ENCODE measurements at places on chromosomes 4 and X. TPM values are rescaled to one million over a fixed set of nuclear protein-coding genes. Genes with fewer than 3 reads are reported as not detected.

DNA sequence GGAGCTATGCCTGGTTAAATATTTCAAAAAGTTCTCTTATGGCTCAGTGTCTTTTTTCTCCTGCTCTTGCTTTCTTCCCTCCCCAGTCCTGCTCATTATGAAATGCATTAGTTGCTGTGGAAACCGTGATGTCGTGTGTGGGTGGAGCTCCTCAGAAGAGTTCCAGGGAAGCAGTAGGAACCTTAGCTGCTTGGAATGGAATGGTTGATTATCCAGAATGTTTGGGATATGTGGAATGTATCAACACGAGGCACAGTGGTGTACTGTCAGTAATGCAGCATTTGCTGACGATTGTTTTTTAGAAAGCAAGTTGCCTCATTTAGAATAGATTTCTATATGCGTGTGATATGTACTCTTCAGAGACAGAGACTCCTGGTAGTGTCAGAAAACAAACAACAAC is 333.2 kb downstream of the ARHGAP10 start:
- no peak for DNase-seq

GRCh38 chr4:71222661-71223060 is 116.2 kb upstream of the SLC4A4 start:
- DNase-seq: no peak

- DNase-seq: no peak
These were observed 84.5 kb upstream of the ATXN3L start for GRCh38 chrX:13404364-13404763.

- DNase-seq: no peak
These were observed 214.4 kb downstream of the HS3ST1 start for GRCh38 chr4:11214281-11214680.

DNA sequence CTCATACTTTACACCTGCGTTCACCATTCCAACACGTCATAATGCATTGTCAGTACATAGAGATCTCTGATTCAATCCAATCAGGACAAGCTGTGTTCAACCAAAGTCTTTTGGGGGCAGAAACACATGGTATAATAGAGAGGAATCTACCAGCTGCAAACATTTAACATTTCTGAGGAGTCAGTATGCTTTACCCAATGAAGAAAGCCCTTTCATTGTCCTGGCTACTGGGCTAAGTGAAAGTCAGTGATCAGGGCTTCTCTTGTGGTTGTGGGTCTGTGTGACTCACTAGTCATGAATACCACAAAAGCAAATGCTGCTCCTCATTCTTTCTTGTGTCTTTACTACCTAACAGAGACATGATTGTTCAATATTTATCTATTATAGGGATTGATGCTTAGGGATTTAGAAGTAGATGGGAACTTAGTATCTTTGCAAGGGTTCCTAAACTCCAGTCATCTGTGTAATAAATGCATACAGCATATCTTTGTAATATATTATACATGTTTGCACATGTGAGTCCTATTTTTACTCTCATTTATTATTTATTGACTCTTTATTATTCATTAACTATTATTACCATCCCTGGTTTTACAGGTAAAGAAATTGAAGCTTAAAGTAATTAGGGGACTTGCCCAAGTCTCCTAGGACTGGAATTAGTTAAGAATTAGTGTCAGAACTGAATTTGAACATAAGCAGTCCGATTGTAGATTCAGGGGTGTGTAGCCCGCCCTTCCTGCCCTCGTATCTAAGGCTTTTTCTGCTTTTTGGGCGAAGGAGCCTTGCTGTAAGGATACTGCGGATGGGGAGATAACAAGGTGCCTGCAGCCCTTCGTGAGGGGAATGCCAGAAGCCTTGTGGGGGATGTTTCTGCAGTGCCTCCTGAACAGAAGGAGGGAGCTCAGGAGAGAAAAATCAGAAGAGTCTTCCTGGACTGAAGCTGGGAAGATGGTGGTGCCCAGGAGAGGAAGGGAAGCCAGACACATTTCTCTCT is 353.1 kb upstream of the BOD1L1 start:
- no peak for DNase-seq

DNA sequence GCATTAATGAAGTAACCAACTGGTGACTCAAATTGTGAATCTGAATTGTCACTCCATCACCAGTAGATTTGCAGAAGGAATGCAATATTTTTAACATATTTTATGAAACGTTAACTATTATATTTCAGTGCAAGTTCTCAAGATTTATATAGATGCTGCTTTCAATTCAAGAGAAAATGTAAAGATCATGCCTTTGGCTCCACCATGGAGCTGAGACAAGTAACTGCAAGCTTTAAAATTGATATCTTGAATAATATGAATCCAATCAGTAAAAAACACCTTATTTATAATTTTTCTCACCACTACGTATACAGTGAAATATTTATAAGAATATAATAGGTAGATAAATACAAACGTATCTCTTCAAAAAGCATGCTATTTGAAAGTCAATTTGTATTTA is 27.8 kb upstream of the GALNTL6 start:
- DNase-seq: no peak

The GPC3 gene
- 5.9 TPM for total RNA-seq

The AMELX gene
- total RNA-seq: not detected

The APLN gene
- total RNA-seq: 0.35 TPM

The RHOXF2B gene
- total RNA-seq: not detected

Measured in Peyer's patch (tissue), 4 donors.